ENCODE measurements at places on chromosomes 5 and 9.

GRCh38 chr9:136978073-136978864, 965 bp downstream of the PTGDS start:
- peak; percentile 76 for DNase-seq

- DNase-seq, result no peak
Measured at GRCh38 chr9:34124099-34124498, 2.4 kb downstream of the DCAF12 start.

GRCh38 chr5:90264689-90265544, 144.6 kb downstream of the CETN3 start:
- DNase-seq, result peak; percentile 73

DNA sequence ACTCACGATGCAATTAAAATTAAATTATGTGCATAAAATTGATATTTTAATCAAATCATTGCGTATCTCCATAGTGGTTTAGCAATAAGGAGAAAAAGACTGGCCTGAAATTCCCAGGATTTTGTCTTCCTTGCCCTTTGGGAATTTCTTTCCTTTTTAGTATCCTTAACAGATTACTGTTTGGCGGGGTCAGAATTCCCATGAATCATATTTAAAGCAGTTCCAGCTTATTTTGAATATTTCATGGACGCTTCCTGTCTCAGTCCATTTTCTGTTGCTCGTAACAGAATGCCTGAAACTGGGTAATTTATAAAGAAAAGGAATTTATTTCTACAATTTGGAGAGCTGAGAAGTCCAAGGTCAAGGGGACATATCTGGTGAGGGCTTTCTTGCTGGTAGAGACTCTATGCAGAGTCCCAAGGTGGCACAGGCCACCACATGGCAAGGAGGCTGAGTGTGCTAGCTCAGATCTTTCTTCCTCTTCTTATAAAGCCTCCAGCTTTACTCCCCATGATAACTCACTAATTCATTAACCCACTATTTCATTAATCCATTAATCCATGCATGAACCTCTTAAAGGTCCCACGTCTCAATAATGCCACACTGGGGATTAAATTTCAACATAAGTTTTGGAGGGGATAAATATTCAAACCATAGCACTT, 37.8 kb downstream of the CDH6 start:
- no peak for DNase-seq

DNA sequence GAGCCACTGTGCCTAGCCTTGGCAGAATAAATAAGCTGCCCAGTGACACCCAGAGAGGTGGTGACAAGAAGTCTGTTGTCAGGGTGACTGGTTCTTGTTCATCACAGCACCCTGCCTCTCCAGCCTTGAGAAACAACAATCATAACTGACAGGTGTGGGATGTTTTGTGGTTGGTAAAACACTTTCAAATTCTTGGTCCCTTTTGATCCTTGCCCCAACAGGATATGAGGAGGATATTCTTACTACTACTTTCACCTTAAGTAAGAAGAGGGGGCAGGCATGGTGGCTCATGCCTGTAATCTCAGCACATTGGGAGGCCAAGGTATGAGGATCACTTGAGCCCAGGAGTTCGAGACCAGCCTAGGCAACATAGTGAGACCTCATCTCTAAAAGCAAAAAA, 14.2 kb upstream of the FRRS1L start:
- DNase-seq, result no peak

DNA sequence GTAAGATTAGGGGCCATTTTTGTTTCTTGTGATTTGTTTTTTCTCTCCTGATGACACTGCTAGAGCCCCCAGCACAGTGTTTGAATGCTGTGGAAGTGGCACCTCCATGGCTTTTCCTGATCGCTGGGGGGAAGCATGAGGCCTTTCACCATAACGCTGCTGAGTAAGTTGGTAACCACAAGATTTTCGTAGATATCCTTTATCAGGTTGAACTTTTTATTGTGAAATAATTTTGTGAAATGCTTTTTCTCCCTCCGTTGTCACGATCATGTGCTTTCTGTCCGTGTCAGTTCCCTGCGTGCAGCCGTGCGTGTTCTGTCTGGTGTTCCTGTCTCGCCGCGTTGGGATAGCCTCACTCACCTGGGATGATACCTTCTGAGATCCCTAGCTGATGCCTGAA, 59.4 kb downstream of the EHMT1 start:
- no peak for DNase-seq

DNA sequence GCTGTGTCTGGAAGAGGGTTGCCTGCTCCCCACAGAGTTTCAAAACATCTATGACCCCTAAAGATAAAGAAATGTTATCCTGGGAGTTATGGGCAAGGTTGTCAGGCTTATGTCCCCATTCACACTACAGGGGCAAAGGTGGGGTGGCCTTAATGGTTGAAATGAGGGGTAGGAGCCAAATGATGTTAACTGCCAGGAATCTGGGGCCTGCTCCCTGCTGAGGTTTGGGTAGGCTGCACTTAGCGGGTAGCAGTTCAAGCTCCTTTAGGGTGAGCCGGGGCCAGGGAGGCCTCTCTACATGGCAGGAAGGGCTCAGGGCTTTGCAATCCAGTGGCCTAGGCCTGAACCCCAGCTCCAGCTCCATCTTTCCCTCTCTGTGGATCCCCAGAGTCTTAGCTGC, 3.0 kb downstream of the FGF18 start:
- DNase-seq, result no peak

GRCh38 chr5:118522626-118523025, 465.7 kb downstream of the DTWD2 start:
- DNase-seq, result no peak

GRCh38 chr9:99713838-99714306, 107.8 kb upstream of the NR4A3 start:
- DNase-seq, result no peak

DNA sequence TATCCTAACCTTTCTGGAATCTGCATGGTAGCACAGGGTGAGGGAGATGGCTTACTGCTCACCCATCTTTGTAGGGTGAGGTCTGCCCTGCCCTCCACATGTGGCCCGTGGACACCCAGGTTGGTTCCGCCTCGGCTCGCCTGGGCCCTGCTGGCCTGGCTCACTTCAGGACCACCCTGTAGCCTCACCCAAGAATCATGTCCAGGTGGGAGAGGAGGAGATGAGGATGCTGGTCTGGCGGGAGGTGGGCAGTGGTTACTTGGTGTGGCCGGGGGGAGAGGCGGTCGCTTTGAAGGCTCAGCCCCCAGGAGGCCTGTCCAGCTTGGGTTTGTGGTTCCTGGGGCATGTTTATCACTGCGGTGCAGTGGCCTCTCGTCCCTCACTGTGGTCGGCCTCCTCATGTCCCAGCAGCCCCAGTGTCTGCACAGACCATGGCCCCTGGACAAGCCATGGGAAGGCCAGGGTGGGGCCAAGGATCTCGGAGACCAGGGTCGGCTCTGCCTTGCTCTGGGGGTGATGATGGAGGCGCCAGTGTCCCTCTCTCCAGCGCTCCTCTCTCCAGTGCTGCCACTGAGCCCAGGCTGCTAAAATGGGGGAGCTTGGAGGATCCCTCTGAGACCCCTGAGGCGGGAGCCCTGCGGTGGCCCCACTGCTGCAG, 4.6 kb downstream of the OBP2B start:
- no peak for DNase-seq

GRCh38 chr9:274406-274805, 59.7 kb downstream of the DOCK8 start:
- no peak for DNase-seq

- peak; percentile 34 for DNase-seq
Measured at GRCh38 chr5:110757118-110757729, 18.4 kb downstream of the SLC25A46 start.

- DNase-seq, result no peak
Measured at GRCh38 chr5:77425420-77425819, 66.7 kb downstream of the WDR41 start.

GRCh38 chr5:135472141-135472540, 20.0 kb upstream of the TIFAB start:
- no peak for DNase-seq

- no peak for DNase-seq
Measured at GRCh38 chr5:87361536-87362213, 51.1 kb downstream of the CCNH start.

- no peak for DNase-seq
Measured at GRCh38 chr9:89458768-89459496, 39.0 kb downstream of the SEMA4D start.

GRCh38 chr9:77421506-77422265, 226.4 kb downstream of the GNA14 start:
- DNase-seq, result no peak

GRCh38 chr5:1140818-1141189, 28.9 kb upstream of the SLC12A7 start:
- no peak for DNase-seq

DNA sequence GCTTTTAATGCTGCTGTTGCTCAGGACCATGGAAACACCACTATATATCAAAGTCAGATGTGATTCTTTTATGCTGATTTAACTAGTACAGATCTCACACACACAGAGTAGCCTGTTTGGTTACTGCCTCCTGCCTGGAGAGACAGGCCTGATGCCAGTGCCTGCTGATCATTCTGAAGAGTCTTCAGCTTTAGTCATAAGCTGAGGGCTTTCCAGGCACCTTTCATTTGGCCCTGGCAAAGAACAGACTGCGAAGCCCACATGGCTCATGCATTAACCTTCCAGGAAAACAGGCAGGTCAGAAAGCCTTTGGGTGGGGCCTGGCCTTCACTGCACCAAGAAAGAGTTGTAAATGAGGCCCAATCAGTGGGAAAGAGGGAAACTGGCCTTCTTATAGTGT, 144.7 kb downstream of the SAXO1 start:
- DNase-seq, result no peak

DNA sequence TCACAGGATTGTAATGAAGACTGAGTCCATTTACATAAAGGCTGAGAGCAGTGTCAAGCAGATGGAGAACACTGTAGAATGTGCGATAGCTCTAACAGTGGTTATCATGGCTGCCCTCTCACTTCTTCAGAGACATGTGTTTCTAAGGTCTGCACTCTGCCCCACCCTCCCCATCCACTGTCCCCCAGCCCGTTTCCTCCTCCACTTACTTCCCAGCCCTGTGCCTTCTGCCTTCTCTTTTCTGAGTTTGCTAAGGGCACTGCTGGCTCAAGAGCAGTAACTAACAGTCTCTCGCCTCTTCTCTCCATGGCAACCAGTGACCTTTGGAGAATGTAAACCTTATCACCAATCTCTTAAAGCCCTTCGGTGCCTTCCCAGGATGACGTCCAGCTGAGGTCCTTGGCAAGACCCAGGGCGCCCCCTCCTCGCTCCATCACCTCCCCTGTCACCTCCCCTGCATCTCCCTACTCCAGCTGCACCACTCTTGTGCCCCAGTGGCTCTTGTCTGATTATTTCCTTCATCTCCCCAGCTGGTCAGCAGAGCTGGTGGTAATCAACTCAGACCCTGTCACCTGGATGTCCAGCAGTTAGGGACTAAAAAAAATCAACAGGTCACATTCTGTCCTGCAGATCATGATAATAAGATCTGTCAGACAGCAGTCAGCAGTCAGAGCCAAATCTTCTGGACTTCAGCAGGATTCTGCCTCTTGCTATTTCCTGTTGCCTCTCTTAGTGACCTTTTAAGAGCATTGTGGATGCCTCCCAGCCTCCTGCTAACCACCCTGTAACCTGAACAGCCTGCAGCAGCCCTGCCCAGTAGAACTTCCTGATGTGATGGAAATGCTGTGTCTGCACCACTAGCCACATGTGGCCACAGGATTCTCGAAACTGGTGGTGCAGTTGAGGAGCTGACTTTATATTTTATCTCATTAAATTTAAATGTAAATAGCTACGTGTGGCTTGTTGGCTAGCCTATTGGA, 9.0 kb downstream of the FXN start:
- DNase-seq, result no peak

DNA sequence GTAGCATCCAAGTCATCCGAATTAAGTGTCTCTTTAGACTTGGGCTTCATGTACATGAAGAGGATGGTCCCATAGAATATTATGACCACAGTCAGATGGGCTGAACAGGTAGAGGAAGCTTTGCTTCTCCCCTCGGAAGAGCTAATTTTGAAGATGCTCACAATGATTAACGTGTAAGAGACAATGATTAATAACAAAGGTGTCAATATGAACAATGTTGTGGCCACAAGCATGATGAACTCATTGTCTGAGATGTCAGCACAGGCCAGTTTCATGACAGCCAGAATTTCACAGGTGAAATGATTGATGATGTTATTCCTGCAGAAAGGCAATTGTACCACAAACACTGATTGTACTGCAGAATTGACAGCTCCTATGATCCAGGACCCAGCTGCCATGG, 626 bp downstream of the OR13C2 start:
- no peak for DNase-seq

DNA sequence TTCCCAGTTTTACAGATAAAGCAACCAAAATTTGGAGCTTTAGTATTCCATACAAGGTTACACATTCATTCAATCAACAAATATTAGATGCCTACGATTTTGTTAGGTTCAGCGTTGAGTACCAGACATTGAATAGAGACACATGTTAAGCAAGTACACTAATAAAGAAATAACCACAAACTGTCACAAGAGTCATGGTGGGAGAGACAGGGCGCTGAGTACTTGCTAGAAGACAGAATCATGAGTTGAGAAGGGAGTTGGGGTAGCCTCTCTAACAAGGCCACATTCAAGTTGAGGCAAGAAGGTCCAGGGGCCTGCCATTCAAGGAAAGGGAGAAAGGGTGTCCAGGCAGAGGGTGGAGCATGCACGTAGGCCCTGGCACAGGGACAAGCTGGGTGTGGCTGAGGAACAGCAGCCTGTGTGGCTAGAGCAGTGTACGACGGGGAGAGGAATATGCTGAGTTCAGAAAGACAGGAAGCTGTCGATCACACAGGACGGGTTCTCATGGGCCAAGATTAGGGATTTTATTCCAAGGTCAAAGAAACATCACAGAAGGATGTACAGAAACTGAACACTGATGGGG, 17.0 kb downstream of the CDK5RAP2 start:
- no peak for DNase-seq

- DNase-seq, result no peak
Measured at GRCh38 chr5:62340392-62340791, 34.4 kb downstream of the KIF2A start.

DNA sequence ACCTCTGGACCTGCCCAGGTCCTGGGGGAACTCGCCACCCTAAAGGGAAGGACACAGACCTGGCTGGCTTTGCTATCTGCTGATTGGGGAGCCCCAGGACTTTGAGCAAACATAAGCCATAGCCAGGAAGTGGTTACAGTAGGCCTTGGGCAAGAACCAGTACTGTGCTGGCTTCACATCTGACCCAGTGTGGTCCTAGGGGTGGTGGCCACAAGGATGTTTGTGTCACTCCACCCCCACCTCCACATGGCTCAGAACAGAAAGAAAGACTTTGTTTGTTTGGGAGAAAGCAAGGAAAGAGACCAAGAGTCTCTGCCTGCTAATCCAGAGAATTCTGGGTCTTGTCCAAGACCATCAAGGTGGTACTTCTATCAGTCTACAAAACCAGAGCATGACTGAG, 334.2 kb downstream of the SPOCK1 start:
- DNase-seq, result no peak

DNA sequence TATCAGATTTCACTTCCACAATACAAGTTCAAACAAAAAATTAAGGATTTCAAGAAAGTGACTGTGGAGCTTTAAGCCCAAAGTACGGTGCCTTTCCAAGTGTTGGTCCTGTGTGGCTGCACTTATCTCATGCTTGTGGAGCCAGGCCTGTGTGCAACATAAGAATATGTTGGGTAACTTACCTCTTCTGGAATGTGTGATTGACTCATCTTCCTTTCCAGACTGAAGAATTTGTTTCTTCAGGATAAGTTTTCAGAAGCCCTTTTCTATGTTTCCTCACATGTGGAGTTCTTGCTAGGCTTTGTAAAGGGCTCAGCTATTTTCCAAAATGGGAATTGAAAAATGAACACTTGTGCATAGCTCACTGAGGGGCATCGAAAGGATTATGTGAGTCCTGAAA, 485.1 kb upstream of the PAPPA start:
- no peak for DNase-seq
